ENCODE measurements at places on chromosomes 3 and 15.
A peak's percentile ranks its signal among the peaks of the same experiment; 100 is the strongest.

GRCh38 chr3:52291508-52292181 is 4.0 kb downstream of the GLYCTK start:
- no peak for DNase-seq

DNA sequence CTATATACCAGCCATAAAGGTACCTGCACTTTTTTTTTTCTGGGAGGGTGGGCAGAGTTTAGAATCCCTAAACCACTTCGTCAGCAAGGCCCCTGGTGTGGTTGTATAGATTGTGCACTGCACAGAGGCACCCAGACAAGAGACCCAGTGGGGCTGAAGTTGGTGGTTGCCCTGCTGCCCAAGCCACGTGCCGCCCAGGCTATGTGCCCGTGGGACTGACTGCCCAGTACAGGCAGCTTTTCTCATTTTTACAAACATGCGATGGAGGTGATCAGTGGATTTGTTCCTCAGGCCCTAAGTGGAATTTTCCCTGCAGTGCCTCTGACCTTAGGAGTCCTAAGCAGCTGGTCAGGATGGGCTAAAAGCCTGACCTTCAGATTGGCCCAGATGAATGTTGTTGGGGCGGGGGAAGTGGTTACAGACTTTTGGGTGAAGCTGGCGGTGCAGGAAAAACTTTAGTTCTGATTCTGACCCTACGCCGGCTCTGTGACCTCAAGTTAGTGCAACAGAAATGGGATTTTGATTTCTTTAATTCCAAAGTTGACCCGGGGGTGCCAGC is 34.9 kb upstream of the LIMD1 start:
- no peak for DNase-seq

- DNase-seq, result no peak
Measured at GRCh38 chr3:117611211-117611610, 901.6 kb downstream of the TUSC7 start.

DNA sequence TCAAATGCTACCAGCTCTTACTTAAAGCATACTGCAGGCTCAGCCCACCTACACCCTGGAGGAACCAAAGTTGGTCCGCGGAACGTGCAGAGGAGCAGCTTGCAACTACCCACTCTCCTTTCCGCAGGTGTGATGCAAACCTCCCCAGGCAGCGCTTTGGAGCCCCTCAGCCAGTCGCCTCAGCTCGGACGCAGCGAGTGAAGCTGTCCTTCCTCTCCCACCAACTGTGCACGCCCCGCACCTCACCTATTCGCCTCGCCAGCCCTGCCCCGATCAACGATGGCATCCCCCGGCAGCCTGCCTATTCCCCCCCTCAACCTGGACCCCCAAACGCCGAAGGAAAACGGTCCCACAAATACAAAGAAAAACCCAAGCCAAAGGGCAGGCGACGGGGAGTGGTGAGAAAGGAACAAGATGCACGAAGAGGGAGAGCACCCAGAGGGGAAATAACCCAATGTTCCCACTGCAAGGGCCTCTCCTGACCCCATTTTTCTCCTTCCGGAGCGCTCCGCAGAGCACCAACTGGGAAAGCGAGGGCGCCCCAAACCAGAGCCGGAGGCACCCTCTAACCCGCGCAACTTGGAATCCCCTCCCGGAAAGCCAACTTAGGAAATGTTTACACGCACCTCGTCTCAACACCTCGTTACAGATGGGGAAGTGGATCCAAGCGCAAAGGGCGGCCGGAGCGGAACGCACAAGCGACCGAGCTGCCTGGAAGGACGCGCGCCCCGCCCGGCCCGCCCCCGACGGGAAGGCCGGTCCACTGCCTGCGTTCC is 665 bp downstream of the GLB1 start:
- DNase-seq, result peak; percentile 35

GRCh38 chr3:176690083-176690869 is 507.0 kb downstream of the TBL1XR1 start:
- no peak for DNase-seq

GRCh38 chr3:122786066-122786465 is 7.6 kb downstream of the HSPBAP1 start:
- no peak for DNase-seq

DNA sequence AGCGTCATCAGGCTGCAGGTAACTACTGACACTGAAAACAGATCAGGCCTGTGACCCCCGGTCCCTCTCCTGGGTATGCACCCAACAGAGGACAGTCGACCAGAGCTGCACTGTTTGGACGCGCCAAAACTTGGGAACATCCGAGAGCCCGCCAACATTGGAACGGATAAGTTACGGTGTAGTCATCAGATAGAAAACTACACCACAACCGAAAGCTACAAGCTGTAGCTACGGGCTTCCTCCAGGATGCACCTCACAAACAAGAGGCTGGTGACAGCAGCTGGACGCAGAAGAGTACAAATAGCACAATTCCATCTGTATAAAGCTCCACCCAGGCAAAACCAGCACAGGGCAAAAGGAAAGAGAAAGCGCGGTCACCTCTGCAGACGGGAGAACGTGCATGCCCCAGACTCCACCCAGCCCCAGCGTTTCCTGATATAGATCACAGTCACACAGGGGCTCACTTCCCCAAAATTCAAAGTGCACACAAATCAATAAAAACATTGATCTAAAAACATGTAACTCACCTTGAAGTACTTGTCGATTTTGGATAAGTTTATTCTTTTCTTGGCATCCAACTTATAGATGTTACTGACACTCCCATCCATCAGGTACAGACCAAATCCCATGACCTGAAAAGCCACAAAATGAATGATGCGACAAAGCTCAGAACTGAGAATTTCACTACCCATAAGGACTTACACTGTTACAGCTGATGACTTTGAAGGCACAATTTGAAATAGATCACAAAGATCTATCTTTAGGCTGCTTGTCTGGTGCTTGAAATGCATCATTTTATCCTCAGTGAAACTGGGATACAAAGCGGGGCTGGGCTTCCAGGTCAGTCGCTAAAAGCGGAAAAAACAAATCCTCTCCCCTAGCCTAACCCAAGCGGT is 43.3 kb downstream of the CYFIP1 start:
- no peak for DNase-seq

- DNase-seq, result no peak
Measured at GRCh38 chr3:102972350-102972749, 537.5 kb downstream of the ZPLD1 start.

- no peak for DNase-seq
Measured at GRCh38 chr3:132545471-132545870, 51.6 kb upstream of the ACKR4 start.

DNA sequence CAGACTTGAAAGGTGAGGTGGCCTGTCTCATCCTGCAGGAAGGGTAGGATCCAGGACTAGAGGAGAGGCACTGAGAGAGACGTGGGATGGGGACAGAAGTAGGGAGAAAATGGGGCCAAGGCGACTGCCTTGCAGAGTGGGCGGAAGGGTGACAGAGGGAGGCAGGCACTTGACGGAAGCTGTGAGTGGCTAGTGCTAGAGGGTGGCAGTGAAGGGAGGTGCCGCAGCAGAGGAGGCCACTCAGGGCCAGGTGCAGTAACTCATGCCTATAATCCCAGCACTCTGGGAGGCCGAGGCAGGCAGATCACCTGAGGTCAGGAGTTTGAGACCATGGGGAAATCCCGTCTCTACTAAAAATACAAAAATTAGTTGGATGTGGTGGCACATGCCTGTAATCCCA is 7.3 kb downstream of the CCDC33 start:
- no peak for DNase-seq

DNA sequence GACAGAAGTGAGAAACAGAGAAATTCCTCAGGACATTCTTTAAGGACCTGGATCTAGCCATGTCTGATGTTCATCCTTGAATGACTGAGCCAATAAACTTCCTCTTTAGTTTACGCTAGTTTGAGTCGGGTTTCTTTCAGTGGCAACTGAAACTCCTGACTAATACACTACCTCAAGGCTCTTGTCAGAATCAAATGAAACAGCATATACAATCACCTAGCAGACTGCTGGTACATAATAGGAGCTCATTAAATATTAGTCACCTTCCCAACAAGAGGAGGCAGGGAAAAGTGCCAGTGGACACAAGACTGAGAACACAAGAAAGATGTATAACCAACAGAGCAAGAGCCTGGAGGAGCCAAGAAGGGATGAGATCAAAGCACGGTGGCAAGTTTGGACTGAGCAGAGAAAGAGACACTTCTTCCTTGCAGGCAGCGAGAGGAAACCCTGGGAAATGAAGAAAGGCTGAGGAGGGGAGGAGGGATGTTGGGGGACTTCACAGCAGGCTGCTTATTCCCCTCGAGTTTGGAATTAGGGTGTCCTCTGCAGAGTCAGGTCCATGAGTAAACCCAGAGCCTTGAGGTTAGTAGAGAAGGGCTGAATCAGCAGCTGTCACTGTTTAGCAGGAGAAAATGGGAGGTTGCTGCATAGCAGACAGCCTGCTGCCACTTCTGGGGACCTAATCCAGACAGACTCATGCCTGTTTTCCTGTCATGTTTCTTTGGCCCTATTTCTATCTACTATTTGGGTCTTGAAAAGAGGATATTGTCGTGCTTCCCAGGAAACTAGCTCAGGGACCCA is 73.3 kb downstream of the MRPL46 start:
- peak; percentile 9 for DNase-seq

DNA sequence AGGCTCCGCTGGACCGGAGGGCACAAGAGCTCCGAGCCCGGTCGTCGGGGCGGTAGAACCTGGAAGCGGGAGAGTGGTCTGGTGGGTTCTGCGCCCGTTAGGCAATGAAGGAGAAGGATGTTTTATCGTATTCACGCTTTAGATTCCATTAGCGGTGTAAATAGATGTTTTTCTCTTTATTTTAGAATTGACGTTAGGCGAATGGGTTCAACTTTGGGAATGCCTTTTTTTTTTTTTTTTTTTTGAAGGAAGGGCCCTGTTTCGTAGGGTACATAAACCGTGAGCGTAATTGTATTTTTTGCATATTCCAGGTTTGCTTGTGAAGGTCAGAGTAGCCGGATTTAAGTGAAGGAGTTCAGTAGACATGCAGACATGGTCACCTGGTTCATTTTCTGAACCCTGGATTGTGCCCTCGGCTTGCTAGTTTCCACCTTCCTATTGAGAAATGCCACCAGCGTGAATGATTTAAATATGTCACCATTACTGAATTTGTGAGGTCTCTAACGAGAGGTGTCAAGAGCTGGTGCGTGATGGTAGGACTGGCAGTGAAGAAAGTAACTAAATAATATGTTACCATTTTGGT is 808 bp downstream of the RBM6 start:
- DNase-seq, result no peak

- DNase-seq, result no peak
Measured at GRCh38 chr3:60803216-60804173, 447.8 kb downstream of the FHIT start.

GRCh38 chr15:79977431-79978054 is 6.5 kb upstream of the BCL2A1 start:
- DNase-seq, result no peak

DNA sequence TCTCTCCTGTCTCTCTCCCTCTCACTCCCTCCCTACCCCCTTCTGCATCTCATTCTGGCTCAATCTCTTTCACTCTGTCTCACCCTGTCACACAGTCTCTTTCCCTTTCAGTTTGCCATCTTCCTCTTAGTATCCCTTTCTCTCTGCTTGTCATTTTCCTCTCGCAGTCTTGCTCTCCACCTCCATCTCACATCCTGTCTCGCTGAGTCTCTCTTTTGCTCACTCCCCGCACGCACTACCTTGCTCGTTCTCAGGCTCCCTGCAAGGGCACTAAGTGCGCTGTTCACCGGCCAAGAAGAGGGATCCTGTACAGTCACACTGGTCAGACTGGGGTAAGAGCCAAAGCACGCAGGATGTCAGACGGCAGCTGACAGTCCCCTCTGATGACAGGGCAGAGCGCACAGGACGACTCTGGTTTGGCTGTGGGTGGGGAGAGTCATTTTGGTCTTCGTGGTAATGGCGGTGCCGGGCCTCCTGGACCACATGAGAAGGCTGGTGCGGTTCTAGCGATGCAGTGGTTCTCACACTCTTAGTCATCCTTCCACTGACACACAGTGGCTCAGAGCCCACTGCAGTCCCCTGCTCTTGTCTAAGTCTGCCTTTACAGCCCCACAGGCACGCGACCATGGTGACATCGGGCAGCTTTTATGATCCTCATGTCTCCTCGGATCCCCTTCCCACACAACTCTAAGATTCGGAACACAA is 356.8 kb downstream of the FOXP1 start:
- DNase-seq, result peak; percentile 97

DNA sequence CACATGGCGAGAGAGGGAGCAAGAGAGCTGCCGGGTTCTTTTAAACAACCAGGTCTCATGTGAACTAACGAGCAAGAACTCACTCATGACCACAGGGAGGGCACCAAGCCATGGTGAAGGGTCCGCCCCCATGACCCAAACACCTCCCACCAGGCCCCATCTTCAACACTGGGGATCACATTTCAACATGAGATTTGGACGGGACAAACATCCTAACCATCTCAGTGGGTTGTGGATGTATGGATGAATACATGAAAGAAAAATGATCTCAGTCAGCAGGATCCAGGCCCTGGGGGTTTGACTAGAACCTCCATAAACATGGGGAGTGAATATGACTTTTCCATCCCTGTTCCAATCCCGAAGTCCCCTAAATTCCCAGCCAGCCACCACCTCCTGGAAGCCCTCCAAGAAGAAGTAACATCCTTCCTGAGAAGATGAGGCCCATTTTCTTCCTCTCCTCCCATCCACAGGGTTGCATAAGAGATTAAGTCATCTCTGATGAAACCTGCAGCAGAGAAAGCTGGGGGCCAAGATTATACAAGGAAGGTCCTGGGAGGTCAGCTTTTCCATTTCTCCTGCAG is 9.5 kb downstream of the CAV3 start:
- DNase-seq, result no peak

- peak; percentile 61 for DNase-seq
Measured at GRCh38 chr3:17412950-17413530, 329.4 kb downstream of the TBC1D5 start.

GRCh38 chr3:52983336-52983807 is 62.5 kb downstream of the SFMBT1 start:
- DNase-seq, result peak; percentile 58

GRCh38 chr3:72663429-72663828 is 184.8 kb downstream of the SHQ1 start:
- no peak for DNase-seq

DNA sequence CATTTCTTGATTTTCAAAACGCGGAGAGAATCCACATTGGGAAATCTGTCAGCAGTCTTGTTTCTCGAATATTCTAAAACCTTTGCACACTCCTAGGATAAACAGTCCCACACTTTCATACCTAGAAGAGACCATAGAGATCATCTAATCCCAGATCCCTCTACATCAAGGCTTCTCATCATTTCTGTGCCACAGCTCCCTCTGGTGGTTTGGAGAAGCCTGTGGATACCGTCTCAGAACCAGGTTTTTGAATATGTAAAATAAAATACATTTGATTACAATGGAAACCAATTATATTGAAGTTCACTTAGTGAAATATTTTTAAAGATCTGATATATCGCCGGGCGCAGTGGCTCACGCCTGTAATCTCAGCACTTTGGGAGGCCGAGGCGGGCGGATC is 211.9 kb upstream of the GOLGA6L4 start:
- peak; percentile 46 for DNase-seq
